ENCODE measurements at places on chromosomes 1 and 21.

DNA sequence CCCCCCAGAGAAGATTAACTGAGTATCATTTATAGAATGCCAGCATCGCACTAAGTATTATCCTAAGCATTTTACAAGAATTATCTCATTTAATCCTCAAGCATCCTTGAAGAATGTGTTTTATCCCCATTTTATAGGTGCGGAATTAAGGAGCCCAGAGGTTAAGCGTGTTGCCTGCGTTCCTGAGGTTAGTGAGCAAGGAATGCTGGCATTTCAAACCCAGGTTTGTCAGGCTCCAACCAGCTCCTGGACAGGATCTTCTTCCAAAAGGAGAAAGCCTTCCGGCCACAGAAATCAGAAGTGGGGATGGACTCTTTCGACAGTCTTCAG lies 82.3 kb downstream of the SSBP3 start:
- DNase-seq = no peak

DNA sequence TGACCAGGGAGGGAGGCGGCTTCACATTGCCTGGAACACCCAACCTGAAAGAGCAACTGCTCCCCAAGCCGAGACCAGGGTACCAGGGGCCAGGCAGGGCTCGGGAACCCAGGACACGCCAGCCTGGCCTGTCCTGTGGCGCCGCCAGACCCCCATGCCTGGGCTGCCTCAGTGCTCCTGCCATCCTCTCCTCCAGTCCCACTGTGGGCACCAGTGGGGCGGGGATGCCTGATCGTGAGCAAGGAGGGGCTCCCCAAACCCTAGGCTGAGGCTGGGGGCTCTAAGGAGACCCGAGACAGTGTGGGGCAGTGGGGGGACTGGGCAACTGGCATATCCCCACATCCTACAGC lies 45.1 kb downstream of the WNT9A start:
- DNase-seq = no peak

GRCh38 chr21:38229260-38229877 lies 27.4 kb upstream of the KCNJ15 start:
- no peak for DNase-seq

DNA sequence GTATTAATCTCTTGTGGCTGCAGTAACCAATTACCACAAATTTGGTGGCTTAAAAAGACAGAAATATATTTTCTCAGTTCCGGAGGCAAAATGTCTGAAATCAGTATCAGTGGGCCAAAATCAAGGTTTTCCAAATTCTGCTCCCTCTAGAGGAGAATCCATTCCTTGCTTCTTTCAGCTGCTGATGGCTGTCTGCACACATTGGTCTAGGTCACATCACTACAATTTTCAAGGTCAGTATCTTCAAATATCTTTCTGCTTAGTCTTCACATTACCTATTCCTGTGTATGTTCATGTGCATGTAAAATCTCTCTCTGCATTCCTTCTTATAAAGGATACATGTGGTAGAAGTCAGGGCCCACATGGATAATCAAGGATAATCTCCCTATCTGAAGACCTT lies 999.4 kb downstream of the KCNT2 start:
- no peak for DNase-seq

- DNase-seq = no peak
Observed at GRCh38 chr1:72105201-72105600, 177.1 kb downstream of the NEGR1 start.

GRCh38 chr1:3461238-3461933 lies 6.9 kb downstream of the ARHGEF16 start:
- no peak for DNase-seq

- no peak for DNase-seq
Observed at GRCh38 chr1:179300112-179300511, 6.5 kb downstream of the SOAT1 start.

- no peak for DNase-seq
Observed at GRCh38 chr1:20871419-20871818, 84.3 kb upstream of the HP1BP3 start.

DNA sequence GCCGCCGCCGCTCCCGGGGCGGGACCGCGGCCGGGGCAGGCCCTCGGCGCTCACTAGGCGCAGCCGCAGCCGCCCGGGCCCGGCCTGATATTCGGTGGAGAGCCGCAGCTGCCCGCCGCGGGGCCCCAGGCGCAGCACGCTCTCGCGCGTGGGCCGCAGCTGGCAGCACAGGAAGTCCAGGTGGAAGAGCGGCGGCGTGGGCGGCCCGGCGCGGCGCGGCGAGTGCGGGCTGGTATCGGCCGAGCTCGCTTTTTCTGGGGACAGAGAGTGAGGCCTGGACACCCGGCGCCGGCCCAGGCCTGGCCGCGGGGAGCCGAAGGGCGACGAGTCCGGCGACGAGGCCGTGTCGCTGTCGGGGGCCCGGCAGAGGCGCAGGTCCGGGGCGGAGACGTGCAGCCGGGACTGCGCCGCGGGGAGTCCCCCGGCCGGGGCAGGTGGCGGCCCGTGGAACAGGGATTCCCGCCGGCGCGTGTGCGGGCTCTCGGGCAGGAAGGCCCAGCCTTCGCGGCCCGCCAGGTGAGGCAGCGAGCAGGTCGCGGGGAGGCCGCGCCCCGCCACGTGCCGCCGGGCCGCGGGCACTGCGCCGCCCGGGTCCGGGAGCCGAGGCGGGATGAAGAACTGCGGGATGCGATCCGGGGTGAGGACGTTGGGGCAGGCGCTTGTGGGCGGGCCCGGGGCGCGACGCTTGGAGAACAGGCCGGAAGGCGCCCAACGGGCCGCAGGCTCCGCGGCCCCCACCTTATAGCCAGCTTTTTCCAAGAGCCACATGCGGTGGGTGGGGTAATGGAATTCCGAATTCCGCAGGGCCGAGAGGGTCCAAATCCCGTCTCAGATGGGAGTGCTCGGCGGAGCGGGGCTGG lies 1.2 kb downstream of the C2CD4D start:
- DNase-seq = no peak

DNA sequence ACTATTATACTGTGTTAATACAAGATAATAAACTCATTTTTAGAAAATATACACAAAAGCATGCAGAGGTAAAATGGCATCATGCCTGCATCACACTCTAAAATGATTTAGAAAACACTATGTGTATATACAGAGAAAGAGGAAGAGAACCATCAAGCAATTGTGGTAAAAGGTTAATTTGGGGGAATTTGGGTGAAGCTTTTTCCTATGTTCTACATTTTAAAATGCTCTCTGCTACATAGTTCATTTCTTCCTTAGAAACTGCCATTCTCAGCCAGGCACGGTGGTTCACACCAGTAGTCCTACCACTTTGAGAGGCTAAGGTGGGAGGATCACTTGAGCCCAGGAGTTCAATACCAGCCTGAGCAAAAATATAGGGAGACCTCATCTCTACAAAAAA lies 44.1 kb downstream of the GON4L start:
- no peak for DNase-seq

DNA sequence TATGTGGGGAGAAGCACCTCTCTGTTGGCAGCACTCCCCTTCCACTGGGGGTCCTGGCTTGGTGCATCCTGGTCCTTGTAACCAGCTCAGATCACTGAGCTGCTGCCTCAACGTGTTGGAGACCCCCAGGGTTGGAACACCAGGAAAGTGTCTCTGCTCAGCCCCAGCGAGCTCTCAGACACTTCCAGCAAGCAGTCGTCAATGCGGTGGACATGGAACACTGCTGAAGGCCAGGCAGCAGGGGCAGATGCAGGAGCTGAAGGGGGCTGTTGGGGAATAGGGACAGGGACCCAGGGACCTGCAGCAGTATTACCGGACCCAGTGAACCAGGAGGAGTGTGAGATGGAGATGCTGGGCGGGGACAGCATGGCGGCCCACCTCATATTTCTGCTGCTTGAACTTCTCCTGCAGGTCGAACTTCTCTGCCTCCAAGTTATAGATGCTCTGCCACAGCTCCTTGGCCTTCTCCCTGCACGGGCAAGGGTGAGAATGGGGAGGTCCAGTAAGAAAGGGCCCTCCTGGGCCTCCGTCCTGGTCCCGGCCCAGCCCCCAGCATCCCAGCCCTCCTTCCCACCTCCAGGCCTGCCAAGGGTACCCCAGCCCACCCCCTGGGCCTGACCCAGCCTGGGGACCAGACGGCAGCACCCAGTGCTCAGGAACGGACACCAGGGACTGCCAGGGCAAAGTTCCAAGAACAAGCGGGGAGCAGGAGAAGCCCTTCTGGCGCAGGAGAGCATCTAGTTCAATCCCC lies 16.4 kb downstream of the TNNT2 start:
- DNase-seq = no peak

GRCh38 chr1:110728388-110729001 lies 53.8 kb upstream of the KCNA3 start:
- no peak for DNase-seq

GRCh38 chr1:161781995-161782394 lies 15.9 kb downstream of the ATF6 start:
- DNase-seq = no peak

GRCh38 chr21:43853851-43854772 lies 10.9 kb upstream of the AGPAT3 start:
- DNase-seq = no peak

DNA sequence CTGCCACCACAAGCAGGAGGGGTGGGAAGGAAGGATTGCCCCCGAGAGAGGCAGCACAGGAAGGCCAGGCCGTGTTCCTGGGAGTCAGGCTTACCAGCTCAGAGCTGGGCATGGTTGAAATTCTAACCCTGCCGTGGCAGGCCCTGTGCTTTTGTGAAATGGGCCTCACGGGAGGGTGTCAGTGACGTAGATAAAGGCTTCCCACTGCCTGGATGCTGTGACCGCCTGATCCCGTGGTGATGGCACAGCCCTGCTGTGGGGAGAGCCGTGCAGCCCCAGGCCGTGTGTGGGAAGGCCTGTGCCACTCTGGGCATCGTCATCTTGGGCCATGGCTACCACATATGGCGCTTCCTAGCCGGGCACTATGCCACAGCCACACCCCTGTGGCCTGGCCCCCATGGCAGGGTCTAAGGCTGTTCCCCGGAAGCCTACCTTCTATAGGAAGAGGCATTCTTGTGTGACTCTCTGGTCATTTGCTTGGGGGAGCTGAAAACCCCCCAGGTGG lies 161.3 kb downstream of the PCBP3 start:
- no peak for DNase-seq

DNA sequence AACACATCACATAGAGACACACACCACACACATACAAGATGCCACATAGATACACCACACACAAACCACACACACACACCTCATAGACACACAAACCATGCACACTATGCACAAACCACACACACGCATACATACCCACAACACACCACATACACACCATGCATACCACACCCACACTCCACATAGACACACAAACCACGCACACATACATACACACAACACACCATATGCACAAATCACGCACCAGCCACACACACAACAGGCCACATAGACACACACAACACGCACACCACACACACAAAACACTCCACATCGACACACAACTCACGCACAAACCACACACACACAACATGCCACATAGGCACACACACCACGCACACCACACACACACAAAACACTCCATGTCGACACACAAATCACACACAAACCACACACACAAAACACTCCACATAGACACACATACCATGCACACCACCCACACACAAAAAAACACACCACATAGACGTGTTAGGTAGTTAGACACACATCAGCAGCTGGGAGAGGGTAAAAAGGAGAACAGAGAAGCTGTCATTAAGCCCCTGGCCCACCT lies 49.5 kb upstream of the SLC19A1 start:
- no peak for DNase-seq

- DNase-seq = no peak
Observed at GRCh38 chr1:84889437-84889836, 3.6 kb downstream of the LPAR3 start.

- no peak for DNase-seq
Observed at GRCh38 chr21:28944296-28944695, 48.4 kb downstream of the LTN1 start.

GRCh38 chr1:114549137-114549536 lies 32.3 kb downstream of the BCAS2 start:
- no peak for DNase-seq

DNA sequence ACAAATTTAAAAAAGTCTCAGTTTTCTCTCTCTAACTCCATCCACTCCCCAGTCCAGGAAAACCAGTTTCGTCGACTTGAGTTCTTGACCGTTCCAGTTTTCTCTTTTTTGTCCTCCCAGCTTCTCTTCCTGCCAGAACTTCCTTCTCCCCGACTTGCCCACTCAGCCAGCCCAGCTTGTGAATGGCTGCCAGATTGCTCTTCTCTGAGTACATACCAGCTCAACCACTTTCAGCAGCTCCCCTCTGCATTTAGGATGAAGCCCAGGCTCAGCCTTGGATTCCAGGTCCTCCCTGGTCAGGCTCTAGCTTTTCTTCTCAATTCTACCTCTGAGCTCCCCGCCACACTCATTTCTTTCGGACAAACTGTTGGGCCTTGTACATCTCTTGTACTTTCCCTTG lies 1.4 kb downstream of the DIO1 start:
- DNase-seq = no peak

DNA sequence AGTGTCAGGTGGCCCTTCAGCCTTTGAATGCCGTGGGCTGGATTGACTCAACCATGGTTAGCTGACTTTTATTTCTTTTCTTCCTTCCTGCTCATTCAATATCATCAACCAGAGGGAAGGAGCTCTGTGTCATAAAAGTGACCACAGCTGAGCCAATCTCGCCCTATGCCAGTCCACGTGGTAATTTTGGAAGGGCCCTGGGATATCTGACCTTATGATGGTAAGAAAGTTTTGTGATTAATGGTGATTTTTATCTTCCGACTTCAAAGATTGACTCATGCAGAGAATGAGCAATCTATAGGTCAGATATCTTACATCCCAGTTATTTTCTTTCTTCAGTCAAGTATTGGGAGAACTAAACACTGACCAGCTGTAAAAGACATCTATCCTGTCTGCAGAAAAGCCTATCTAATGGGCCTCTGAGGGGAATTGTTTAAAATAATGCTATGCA lies 170.3 kb downstream of the ZC3H11B start:
- no peak for DNase-seq

DNA sequence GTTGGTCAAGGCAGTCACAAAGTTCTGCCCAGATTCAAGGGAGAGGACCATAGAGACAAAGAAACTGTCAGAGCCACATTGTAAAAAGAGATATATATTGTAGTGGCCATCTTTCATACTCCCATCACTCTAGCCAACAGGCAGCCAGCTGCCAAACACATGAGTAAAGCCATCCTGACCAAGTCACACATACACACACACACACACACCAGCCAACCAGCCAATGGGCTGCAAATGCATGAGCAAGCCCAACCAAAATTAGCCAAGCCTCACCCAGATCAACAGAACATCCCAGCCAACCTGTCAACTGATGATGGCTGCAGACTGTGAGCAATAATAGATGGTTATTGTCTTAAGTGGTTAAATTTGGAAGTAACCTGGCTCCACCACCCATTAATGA lies 120.7 kb downstream of the SEC16B start:
- DNase-seq = no peak

GRCh38 chr1:151067185-151067584 lies 3.4 kb upstream of the GABPB2 start:
- DNase-seq = no peak

Data from NCI-H187 treated with DMSO at 0.1 percent for 48 hours (cell line).